ENCODE measurements at places on chromosomes 7 and 10. TPM values are rescaled to one million over a fixed set of nuclear protein-coding genes. Genes with fewer than 3 reads are reported as not detected.

Gene ANKRD2
- not detected for polyA plus RNA-seq

Gene TMEM178B
- 0.20 TPM for polyA plus RNA-seq

Gene OR6B1
- not detected for polyA plus RNA-seq

Gene CLIP2
- 0.15 TPM for polyA plus RNA-seq

Gene RTKN2
- 5.4 TPM for polyA plus RNA-seq

Gene AGAP3
- polyA plus RNA-seq, result 9.5 TPM

Gene GRM8
- not detected for polyA plus RNA-seq

Gene SLC18A3
- not detected for polyA plus RNA-seq

Gene OPALIN
- polyA plus RNA-seq, result not detected

Gene CALHM2
- polyA plus RNA-seq, result 65.0 TPM

Gene BMPER
- 0.24 TPM for polyA plus RNA-seq

Gene FAM131B
- polyA plus RNA-seq, result not detected

Gene GARIN1A
- polyA plus RNA-seq, result not detected

Gene PIP
- polyA plus RNA-seq, result not detected

Gene SMKR1
- 2.4 TPM for polyA plus RNA-seq

Gene CTAGE15
- 0.11 TPM for polyA plus RNA-seq

Gene TFEC
- polyA plus RNA-seq, result 0.20 TPM

Gene XRCC2
- polyA plus RNA-seq, result 0.48 TPM

Gene SPDYE8
- 0.10 TPM for polyA plus RNA-seq

Gene MDH2
- polyA plus RNA-seq, result 155 TPM

Gene WDFY4
- not detected for polyA plus RNA-seq

Gene ALOX5
- 15.3 TPM for polyA plus RNA-seq

Gene PTPRN2
- polyA plus RNA-seq, result 2.6 TPM

Gene SAMD9
- polyA plus RNA-seq, result 23.8 TPM

Gene HMX3
- polyA plus RNA-seq, result not detected

Gene ELMO1
- polyA plus RNA-seq, result 45.1 TPM

Gene DGKB
- not detected for polyA plus RNA-seq

Gene FGL2
- polyA plus RNA-seq, result 2.5 TPM

Gene CALHM1
- polyA plus RNA-seq, result not detected

Gene DNAJB6
- polyA plus RNA-seq, result 116 TPM

Gene VWC2
- polyA plus RNA-seq, result not detected

Gene PRPS1L1
- not detected for polyA plus RNA-seq

Gene BAMBI
- 0.76 TPM for polyA plus RNA-seq

Gene CCNJ
- polyA plus RNA-seq, result 0.43 TPM

Gene STOX1
- 0.21 TPM for polyA plus RNA-seq

Gene HMX2
- polyA plus RNA-seq, result not detected

Gene CRCP
- polyA plus RNA-seq, result 42.3 TPM

Gene CYP26C1
- not detected for polyA plus RNA-seq
